ENCODE measurements at places on chromosomes 6 and 20.

GRCh38 chr6:27867945-27868300 is 44.3 kb downstream of the OR2B2 start:
- DNase-seq = no peak

GRCh38 chr6:158009935-158010585 is 28.4 kb downstream of the SYNJ2 start:
- no peak for DNase-seq

DNA sequence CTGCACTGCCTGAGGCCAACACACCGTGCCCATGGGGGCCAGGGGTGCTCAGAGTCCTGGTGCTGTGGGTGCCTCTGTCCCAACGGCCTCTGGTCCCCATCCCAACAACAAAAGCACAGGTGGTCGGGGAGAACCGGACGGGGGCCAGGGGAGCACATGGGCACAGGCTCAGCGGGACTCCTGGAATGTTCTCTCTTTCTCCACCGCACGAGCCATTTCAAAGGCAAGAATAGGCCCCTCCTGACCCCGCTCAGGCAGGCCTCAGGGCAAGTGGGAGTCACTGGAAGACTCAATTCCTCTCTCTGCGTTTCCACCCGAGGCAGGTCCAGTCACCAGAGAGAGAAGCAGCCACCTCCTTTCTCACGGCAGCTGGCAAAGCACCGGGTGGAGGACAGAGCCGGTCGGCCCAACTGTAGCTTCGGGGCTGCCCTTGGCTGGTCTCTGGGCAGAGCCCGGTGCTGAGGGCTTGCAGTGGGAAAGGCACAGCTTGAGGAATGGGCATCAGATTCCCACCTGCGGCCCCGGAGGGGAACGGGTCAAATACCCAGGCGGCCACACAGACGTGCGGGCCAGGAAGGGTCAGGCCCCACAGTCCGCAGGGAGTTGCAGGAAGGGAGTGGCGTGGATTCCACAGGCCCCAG is 55.2 kb downstream of the KCNQ2 start:
- no peak for DNase-seq

GRCh38 chr20:1130847-1131246 is 12.4 kb downstream of the PSMF1 start:
- no peak for DNase-seq

- DNase-seq = no peak
Measured at GRCh38 chr6:36075656-36076055, 48.0 kb downstream of the MAPK14 start.

- DNase-seq = no peak
Measured at GRCh38 chr20:23604306-23604705, 1.4 kb downstream of the CST9 start.

DNA sequence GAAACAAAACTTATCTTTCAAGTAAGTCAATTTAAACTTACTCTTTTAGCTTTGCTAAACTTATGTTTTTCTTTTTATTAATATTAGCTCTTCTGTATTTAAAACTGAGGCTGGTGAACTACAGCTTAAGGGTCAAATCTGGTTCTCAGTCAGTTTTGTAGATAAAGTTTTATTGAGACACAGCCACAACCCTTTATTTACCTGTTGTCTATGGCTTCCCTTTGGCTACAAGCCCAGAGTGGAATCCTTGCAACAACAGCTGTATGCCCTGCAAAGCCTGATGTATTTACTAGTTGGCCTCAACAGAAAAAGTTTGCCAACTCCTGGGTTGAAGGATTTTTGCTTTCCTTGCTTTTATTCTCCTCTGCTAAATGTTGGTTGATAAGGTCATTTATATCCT is 491.4 kb upstream of the RNF217 start:
- DNase-seq = no peak

DNA sequence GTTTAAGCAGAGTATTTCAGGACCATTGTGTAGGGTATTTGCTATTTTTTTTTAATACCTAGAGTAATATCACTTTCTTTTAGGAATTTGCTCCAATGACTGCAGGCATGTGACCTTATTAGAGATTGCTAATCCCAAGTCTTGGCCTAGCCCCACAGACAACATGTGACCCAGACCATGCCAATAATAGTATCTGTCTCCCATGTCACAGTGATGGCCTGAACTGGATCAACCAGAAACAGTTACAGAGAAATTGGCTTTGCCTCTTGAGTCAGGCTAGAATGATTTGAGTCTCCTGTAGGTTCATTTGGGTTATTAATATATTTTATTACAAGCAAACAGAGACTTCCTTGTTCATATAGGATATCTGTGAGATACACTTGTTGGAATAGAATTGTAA is 116.8 kb downstream of the DNAH8 start:
- no peak for DNase-seq

- DNase-seq = no peak
Measured at GRCh38 chr6:38514399-38514798, 125.3 kb downstream of the BTBD9 start.

DNA sequence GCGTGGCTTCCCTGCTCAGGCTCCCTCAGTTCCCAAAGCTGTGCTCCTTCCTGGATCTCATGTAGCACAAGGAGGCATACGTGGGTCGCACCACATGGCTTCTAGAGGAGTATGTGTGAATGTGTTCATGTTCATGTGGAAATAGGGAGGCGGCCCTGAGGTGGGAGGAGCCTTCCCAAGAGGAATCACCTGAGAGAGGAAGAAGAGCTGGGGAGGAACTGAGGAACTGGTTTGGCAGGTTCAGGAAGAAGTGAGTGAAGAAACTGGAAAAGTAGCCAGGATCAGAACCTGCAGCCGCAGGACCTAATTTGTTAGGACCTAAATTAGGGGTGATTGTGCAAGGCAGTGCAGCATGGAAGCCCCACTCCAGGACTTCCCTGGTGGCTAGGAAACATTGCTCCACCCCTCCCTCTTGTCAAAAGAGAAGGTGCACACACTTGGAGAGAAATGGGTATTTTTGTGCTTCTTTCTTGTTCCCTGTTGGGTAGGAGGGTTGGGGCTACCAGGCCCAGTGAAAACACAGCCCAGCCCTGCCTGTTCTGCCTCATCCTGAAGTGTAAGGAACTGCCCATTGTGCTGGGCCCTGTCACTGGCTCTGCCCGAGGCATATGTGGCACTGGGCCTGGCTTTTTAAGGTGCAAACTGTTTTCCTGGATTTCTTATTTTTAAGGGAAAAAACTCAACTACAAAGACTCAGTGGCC is 20.7 kb downstream of the SYNJ2 start:
- DNase-seq = no peak

GRCh38 chr20:35269055-35269781 is 8.7 kb downstream of the MMP24OS start:
- DNase-seq = peak; percentile 68

DNA sequence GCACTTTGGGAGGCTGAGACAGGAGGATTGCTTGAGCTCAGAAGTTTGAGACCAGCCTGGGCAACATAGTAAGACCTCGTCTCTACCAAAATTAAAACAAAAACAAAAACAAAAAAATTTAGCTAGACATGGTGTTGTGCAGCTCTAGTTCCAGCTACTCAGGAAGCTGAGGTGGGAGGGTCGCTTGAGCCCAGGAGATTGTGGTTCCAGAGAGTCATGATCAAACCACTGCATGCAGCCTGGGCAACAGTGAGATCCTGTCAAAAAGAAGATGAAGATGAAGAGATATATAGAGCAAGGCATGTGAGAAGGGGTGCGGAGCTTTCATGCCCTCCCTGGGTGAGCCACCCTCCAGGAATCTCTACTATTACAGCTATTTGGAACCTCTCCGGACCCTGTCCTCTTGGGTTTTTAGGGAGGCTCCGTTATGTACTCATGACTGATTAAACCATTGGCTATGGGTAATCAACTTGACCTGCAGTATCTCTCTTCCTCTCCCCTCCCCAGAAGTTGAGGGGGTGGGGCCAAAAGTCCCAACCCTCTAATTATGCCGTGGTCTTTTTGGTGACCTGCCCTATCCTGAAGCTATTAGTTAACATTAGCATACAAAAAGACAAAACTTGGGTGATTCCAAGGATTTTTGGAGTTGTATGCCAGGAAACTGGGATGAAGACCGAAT is 9.0 kb downstream of the POLH start:
- no peak for DNase-seq

DNA sequence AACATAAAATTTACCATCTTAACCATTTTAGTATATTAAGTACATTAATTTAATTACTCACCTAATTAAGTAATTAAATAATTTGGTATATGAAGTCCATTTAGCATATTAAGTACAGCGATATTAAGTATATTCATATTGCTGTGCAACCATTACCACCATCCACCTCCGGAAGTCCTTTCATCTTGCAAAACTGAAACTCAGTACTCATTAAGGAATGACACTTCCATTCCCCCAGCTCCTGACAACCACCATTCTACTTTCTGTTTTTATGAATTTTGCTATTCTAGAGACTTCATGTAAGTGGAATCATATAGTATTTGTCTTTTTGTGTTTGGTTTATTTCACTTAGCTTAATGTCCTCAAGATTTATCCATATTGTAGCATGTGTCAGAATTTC is 61.1 kb upstream of the GTSF1L start:
- DNase-seq = no peak

DNA sequence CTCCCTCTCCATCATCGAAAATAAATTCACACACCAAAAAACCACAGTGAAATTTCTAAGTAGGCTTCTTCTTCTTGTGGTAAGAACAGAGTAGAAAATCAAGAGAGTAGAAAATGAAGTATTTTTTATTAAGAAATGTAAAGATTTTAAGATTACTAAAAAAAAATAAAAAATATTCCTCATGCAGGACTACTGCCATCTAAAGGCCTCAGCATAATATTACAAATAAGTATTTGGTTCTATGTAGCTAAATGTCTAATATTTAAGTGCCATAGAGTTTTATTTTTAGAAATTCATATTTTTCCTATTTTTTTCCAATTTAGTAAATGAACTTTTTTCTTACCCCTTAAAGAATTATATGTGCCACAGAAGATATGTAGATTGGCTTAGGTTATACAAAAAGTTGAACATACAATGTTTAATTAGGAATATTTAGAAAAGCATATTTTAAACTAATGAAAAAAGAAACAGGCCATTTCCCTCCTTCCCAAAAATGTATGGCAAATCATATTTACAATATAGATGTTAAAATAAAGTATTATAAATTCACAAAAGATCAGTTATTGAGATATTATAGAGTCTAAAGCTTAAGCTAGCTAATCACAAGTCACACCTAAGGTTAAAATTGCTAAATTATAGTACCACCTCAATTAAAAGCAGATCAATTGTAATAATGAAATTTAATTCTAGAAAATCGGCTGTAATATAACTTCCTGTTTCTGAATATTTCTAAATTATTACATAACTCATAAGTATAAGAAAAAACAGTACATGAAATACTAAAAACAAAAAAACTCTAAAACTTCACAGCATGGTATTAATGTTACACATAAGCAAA is 3.5 kb upstream of the NT5DC1 start:
- no peak for DNase-seq

GRCh38 chr20:59923514-59923913 is 9.9 kb downstream of the SYCP2 start:
- DNase-seq = no peak

- no peak for DNase-seq
Measured at GRCh38 chr20:14189794-14190402, 147.5 kb downstream of the FLRT3 start.

DNA sequence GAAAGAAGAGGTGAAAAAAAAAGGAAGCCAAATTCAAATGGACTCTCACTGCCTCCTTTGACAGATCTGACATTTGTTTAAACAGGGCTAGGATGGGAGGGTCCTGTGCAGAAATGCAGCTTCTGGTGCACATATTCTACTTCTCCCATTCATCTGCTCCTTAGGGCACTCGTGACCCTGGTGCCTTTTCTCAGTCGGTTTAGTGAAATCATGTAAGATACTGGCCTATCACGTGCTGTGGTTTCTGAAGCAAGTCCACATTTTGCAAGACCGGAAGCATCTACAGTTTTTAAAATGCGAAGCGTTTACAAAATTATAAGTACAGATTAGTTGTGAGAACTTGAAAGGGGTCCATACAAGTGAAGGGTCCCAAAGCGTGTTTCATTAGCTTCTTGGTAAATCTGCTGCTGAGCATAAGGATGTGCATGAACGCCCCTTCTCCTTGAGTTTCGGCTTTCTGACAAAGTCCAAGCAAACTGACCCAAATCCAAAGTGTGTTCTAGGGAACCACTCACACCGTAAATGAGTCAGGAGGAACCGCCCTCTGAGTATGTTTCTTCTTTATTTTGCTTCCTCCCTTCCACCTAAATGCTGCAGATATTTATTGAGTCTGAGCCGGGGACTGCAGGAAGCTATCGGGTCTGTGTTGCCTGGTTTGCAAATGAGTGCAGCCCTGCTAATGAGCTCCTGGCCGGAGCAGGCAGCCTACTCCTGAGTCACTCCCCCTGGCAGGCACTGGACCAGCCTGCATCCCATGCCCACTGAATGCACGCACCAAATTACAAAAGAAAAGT is 323.8 kb upstream of the JARID2 start:
- DNase-seq = no peak

Data from cerebellar nuclear complex (tissue), 1 donor.